ENCODE measurements at places on chromosomes 3 and 15.

DNA sequence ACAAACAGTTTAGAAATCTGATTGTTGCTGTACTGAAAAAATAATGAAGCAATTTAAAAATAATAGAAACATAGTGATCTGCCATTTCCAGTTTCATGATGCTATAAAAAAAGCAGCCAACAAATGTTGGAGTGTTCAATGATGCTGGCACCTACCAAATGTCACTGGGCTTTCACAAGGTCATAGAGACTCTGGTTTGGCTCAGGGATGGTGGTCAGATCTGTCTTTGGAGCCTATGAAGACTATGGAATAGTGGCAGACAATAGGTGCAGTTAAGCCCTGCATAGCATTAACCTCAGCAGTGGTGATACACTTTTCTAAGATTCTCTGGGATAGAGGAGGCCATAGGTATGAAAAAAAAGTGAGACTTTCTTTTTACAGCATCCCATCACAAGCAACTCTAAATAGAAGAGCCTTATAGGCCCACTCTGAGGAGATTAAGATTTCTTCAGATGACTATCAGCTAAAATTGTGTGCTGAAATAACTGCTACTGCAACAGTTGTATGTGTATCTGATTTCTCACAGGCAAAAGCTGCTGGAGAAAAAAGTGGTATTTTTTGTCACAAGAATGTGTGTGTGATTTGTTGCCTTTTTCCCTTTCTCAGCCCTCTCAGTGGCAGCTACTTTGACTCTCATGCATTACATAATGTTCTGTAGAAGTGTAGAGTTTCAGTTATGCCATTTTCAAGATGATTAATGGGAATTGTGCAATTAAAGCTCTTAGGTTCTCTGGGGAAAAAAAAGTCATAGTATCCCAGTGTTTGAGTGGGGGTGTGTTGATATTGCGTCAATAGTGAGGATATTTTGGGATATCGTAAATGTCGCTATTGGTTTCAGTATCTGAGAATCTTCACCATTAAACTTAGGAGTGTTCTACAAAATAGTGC is 137.4 kb downstream of the MBNL1 start:
- no peaks in the 10 kb centered on the region for H3K27me3 ChIP-seq
- H3K36me3 ChIP-seq: peaks cover 25% of the 10 kb centered on the region
- no peak overlapping the region for H3K27ac ChIP-seq
- peaks cover 31% of the 10 kb centered on the region for H3K4me1 ChIP-seq
- no peak for DNase-seq

GRCh38 chr3:134846911-134847317 is 51.9 kb downstream of the EPHB1 start:
- no peaks in the 10 kb centered on the region for H3K4me1 ChIP-seq
- H3K36me3 ChIP-seq: no peaks in the 10 kb centered on the region
- DNase-seq: no peak
- H3K27ac ChIP-seq: no peak overlapping the region
- H3K27me3 ChIP-seq: no peaks in the 10 kb centered on the region

DNA sequence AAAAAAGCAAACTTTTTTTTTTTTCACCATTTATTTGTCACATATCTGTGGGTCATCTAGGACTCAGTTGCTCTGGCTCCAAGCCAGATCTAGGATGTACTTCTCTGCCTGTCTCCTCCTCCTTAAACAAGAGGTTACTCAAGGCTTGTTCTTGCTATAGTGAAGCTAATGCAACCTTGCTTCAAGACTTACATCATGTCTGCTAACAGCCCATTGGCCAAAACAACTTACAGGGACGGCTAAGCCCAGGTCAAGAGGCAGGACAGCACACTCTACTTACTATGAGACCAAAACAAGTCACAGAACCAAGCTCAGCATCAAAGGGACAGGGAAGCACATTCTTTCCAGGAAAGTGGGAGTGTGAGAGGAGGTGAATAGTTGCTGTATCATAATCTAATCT is 123.8 kb upstream of the BNIP2 start:
- H3K4me1 ChIP-seq: peaks cover 13% of the 10 kb centered on the region
- H3K27ac ChIP-seq: no peak overlapping the region
- no peaks in the 10 kb centered on the region for H3K36me3 ChIP-seq

DNA sequence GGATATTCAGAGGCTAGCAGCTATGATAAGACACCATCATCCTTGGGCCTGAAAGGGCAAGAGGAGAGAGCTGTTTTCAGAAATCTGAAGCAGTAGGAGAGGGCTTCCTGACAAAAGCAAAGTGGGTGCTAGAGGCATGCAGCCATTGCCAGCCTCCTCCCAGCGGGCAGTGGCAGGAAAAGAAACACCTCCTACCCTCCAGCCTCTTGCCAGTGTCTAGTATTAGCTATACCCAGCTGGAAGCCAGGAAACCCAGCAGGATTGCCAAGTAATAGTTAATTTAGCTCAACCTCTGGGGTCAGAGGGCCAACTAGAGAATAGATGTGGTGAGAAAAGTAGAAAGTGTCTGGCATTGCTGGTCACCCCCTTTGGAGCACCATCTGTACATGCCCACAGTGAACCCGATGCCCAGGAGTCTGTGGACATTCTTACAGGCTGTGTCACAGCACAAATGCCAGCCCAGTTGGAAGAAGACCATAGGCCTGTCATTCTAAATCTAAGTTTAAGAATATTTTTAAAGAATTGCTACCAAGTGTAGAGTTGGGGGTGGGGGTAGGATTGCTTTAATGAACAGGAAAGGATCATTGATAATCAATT is 85.3 kb downstream of the HCN4 start:
- H3K27me3 ChIP-seq: no peaks in the 10 kb centered on the region
- no peak overlapping the region for H3K27ac ChIP-seq
- no peaks in the 10 kb centered on the region for H3K36me3 ChIP-seq
- DNase-seq: no peak

GRCh38 chr15:80480909-80481308 is 76.7 kb downstream of the ARNT2 start:
- no peaks in the 10 kb centered on the region for H3K27me3 ChIP-seq
- H3K4me1 ChIP-seq: no peaks in the 10 kb centered on the region
- DNase-seq: no peak
